ENCODE measurements at places on chromosomes 7 and 10.

DNA sequence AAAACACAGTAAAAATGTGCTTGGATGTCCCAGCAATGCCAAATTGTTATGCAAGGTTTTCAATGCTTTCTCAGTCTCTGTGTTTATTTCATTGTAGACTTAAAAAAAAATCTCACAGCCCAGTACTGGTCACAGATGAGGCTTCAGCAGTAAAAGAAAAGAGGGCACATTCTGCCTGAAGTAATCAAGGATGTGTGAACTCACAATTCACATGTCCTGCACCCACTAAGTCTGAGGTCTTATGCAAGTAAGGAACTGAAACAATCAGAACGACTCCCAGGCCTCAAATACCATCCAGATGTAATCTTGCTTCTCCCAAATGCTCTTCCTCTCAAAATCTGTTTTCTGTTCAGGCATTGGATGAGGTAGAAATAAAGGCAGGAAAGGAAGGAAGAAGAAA lies 33.7 kb downstream of the ADRB1 start:
- DNase-seq, result no peak

GRCh38 chr7:20307119-20307518 lies 23.6 kb upstream of the ITGB8 start:
- no peak for DNase-seq

DNA sequence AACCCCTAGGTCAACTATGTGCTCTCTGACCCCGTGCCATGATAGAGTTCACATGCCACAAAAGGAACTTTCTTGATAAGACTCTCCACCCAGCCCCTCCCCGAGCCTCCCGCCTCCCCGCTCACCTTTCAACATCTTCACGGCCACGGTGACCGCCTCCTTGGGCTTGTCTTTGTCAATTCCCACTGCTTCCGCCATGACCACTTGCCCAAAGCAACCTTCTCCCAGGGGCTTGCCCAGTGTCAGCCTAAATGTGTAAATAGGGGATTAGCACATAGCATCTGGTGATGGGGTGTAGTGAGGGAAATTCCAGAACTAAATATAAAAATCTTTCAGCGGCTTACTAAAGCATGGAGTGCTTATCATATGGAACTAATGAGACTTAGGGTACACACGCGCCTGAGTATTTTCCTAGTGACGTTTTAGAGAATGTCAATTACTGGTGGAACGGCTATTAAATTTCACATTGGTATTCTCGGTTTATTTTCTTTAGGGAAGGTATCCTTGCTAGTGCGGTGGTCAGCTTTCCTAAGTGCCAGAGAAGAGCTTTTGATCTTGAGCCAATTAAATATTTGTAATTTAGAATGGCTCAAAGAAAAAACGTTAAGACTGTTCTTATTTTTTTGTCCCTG lies 97.4 kb downstream of the FGFR2 start:
- no peak for DNase-seq

DNA sequence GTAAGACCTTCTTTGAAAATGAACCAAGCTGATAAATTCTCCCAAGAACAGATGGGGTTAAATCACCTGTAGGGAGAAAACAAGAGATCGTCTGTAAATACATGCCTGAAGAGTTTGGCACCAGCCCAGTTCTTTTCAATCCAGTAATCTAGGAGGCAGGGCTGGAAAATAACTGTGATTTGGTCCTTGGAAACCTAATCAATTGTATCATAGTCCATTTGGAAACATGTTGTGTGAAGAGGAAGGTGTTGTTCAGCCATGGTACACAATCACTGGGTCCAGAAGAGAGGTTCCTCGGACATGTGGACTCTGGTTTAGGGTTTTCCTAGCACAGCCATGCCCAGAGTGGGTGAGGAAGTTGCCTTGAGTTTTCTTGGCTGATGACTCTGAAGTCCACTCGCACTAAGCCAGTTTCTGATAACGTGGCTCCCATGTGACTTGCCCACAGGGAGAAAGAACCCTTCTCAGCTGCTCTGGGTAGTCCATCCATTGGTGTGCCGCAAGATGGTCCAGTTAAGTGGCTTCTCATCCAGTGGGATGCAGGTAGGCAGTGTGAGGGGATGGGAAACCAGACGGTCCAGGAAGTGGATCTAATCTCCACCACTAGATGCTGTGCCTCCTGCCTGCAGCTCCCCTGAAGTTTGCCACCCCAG lies 5.1 kb downstream of the BLNK start:
- DNase-seq, result no peak

GRCh38 chr7:158811461-158811860 lies 17.8 kb downstream of the ESYT2 start:
- peak; percentile 12 for DNase-seq

- DNase-seq, result no peak
Observed at GRCh38 chr10:29838539-29838938, 203.8 kb upstream of the SVIL start.

DNA sequence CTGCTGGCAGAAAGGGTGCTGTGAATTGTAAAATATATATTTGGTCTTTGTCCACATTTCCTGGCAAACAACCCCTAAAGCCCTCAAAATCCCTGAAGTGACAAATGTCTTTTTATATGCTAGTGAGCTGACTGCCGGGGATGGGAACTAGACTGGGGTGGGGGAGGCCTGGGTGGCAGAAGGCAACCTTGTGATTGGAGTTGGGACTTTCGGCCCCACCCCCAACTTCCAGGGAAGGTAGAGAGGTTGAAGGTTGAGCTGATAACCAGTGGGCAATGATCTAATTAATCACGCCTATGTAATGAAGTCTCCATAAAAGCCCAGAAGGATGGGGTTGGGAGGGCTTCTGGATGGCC lies 2.7 kb downstream of the EPHA1 start:
- no peak for DNase-seq

DNA sequence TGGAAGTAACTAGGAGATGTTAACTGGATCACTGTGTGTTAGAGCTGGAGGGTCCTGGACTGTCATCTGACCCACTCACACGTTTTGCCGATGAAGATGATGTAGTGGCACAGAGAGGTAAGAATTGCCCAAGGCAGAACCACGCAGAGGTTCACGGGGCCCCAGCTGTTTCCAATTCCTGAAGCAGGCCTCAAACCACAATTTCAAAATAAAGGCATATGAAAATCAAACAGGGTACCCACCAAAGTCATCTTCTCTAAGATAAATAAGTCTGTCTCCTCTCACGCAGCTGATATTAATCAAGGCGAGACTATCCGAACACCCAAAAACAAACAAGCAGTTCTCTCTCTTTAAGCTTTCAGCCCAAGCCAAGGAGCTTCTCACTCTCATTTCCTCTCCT lies 113.3 kb upstream of the JCAD start:
- no peak for DNase-seq

DNA sequence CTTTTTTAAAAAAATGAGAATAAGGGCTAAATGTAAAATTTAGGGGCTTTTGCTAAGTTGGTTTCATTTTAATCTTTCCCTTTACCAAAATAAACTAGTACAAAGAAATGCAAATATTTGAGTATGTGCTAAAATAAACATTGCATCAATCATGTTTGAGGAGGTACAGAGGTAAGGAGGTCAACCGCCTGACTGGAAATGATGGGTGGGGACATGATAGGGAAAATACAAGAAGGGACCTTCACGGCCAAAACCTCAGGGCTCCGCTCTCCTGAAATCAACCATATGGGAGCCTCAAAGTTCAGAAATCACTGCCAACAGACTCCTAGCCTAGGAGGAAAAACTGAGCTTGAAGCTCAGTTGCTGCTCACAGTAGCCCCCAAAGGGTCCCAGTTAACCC lies 207.6 kb downstream of the AHR start:
- no peak for DNase-seq

DNA sequence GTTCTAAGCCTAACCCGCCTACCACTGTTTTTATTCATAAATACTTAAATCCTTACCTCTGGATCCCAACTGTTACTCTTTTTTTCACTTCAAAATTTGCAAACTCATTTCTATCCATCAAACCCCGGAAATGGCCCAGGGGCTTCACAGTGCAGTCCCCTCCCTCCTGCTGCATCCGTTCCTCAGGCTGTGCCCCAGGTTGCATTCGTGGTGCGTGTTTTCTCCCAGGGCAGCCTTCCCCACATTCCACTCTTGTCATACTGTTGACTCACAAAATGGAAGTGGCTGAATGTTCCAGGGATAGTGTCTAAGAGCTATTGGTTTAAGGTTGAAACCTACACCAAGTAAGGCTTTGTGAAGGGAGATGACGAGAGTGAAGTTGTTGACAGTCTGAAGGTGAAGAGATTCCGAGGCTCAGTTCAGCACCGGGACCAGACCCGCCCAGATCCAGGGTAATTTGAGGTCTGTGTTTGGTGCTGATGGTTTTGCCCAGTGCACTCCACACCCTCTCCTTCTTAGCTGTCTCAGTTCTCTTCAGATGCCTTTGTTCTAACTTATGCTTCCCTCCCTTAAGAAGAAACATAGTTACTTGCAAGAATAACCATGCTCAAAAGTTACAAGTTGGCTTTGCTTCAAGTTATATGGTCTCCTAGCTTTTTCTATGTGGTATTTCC lies 7.7 kb downstream of the INSIG1 start:
- DNase-seq, result no peak

DNA sequence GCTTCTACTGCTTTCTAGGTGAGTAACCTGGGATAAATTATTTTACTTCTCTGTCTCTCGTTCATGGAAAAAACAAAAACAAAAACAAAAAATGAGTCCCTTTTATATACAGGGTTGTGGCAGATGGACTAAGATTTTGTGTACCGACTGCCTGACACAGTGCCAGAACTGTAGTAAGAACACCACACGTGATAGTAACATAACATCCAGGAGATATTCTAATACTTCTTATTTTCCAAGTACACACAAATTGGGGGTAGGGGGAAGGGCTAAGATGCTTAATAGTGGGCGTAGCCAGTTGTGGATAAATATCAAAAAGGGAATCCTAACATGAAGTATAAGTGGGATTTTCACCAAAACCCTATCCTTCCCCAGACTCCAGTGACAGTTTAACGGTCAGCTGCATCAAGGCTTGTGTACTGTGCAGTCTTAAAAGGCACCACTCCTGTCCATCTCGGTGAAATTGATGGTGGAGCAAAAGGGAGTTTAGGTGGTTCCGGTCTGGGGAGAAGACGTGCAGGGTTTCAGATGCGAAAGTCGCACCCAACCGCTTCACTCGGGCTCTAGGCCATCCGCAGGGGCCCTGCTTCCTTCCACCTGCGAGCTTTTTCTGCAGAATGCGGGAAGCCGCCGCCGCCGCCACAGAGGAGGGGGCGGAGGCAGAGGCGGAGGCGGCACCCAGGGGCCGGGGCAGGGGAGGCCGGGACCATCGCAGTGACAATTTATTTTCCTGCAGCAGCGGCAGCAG lies at the start of gene STAMBPL1:
STAMBPL1 (plus strand) TSS at position 712 of the 748 bp plus-strand sequence. CDS start 21,464 bp downstream, outside the sequence.
- peak; percentile 57 for DNase-seq

DNA sequence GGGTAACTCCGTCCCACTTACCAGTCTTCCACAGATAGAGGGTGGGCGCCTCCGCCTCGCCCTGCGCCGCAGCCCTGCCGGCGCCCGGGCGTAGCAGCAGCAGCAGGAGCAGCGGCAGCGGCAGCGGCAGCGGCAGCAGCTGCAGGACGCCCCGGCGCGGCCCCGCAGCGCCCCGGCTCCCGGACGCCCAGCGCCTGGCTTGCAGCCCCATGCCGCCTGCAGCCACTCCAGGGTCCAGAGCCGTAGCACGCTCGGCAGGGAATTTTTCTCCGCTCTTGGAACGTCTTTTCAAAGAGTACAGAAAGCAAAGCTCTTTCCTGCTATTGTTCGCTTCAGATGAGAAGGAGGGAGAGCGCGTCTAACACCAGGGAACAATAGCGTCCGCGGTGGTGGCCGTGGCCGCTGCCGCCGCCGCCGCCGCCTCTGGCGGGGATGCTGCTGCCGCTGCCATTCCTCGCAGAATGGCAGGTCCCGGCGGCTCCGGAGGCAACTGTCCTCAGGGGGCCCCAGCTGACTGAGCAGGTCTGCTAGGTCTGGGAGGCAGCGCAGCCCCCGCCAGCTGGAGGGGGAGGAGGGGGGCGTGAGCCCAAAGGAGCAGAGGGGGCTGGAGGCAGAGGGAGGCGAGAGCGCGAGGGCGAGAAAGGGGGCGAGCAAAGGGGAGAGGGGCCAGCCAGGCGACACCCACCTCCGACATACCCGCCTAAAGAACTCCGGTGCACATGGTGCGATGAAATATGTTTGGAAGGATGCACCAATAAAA lies at the start of gene THSD7A:
THSD7A (minus strand) TSS at position 463 of the 760 bp plus-strand sequence; CDS start at position 211, 252 bp downstream.
- DNase-seq, result no peak

DNA sequence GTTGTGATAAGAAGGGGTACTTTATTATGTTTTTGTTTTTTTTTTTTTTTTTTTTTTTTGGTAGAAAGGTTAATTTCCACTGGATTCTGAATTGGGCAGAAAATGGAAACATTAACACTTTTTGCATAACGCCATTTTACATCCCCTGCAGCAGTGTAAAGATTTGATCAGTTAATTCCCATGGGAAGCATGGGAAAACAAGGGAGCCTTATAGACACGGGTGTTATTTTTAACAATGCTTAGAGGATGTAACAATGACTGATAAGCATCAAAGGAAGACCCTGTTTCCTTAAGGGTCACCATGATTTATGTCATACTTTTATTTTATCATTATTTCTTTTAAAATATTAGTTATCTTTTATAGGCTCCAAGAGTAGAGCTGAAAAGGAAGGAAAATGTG lies 140.2 kb downstream of the CDK14 start:
- DNase-seq, result no peak

- no peak for DNase-seq
Observed at GRCh38 chr10:86103391-86104101, 263.0 kb downstream of the GRID1 start.

DNA sequence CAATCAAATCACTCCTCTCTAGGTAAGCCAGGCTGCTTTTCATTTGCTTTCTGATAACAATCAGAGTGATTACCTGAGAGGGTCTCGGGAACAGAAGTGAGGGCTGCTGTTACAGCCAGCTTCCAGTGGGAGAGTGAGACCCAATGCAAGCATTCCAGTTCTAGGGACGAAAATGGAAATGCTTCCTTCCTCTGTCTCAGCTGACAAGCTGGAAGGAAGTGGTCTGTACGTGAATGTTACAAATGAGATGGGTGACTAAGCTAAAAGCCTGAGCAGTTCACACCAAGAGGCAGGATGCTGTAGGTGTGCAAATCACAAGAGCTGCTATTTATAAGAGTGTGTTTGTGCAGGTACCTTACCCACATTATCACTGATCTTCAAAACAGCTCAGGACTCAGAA lies 772.4 kb downstream of the GRID1 start:
- DNase-seq, result no peak

- DNase-seq, result no peak
Observed at GRCh38 chr10:86213148-86213547, 153.4 kb downstream of the GRID1 start.

- no peak for DNase-seq
Observed at GRCh38 chr7:143015926-143016490, 10.9 kb downstream of the OR9A2 start.

DNA sequence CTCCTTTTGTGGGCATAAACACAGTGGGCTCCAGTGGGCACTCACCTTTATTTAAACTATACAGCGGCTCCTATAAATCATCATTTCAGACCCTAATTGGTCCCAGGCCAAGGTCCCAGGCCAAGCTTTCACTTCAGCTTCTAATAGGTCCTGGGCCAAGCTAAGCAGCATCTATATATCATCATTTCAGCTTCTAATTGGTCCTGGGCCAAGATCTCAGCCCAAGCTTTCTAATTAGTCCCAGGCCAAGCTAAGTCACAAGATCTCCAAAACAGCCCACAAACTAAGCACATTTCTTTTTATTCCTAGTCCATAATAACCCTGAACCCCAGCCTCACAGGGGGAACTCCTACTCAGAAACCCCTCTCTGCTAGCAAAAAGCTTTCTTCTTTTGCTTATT lies 47.1 kb downstream of the ZNF680 start:
- DNase-seq, result no peak
